ENCODE measurements at places on chromosomes 12 and 14. TPM values are rescaled to one million over a fixed set of nuclear protein-coding genes. Genes with fewer than 3 reads are reported as not detected.

IL31 gene
- not detected for total RNA-seq

TIGAR gene
- 14.8 TPM for total RNA-seq

SOAT2 gene
- not detected for total RNA-seq

PRH2 gene
- not detected for total RNA-seq

OASL gene
- 0.22 TPM for total RNA-seq

NYNRIN gene
- total RNA-seq: 1.4 TPM

PRKD1 gene
- total RNA-seq: 8.5 TPM

MFAP5 gene
- total RNA-seq: not detected

HOXC9 gene
- 0.22 TPM for total RNA-seq

TMTC2 gene
- total RNA-seq: 13.9 TPM

DNAJC22 gene
- 0.87 TPM for total RNA-seq

RAD51AP1 gene
- 7.6 TPM for total RNA-seq

KERA gene
- total RNA-seq: not detected

RNU6-8 gene
- not detected for total RNA-seq

KCNC2 gene
- not detected for total RNA-seq

PRB2 gene
- not detected for total RNA-seq

DNAI7 gene
- total RNA-seq: not detected

P2RX7 gene
- total RNA-seq: 3.1 TPM

IFNG-AS1 gene
- not detected for total RNA-seq

WNT1 gene
- not detected for total RNA-seq

AICDA gene
- total RNA-seq: not detected

GPRC5D gene
- not detected for total RNA-seq

RACGAP1 gene
- total RNA-seq: 23.3 TPM

OR4K14 gene
- total RNA-seq: not detected

KRT78 gene
- total RNA-seq: not detected

MAP3K9 gene
- total RNA-seq: under 0.01 TPM

CFAP54 gene
- 9.7 TPM for total RNA-seq

KRT2 gene
- not detected for total RNA-seq

GALNT16 gene
- total RNA-seq: under 0.01 TPM

C12orf54 gene
- not detected for total RNA-seq

CEBPE gene
- not detected for total RNA-seq

RPL10L gene
- total RNA-seq: not detected

TCTN2 gene
- 3.8 TPM for total RNA-seq

CCDC88C gene
- 13.7 TPM for total RNA-seq

RAPGEF3 gene
- total RNA-seq: 11.8 TPM

SLCO1C1 gene
- not detected for total RNA-seq

DNAH10 gene
- total RNA-seq: not detected

OTX2 gene
- not detected for total RNA-seq

ANP32D gene
- total RNA-seq: not detected

LTBP2 gene
- 6.2 TPM for total RNA-seq

CLEC6A gene
- not detected for total RNA-seq

APOLD1 gene
- total RNA-seq: 26.8 TPM

JAG2 gene
- total RNA-seq: 51.6 TPM

CLEC4C gene
- not detected for total RNA-seq

PPP1R36 gene
- 0.40 TPM for total RNA-seq

LRTM2 gene
- not detected for total RNA-seq
